ENCODE measurements at places on chromosomes 2 and 18. TPM values are rescaled to one million over a fixed set of nuclear protein-coding genes. Genes with fewer than 3 reads are reported as not detected.

- DNase-seq: peak; percentile 56
- H3K4me1 ChIP-seq: peaks cover 15% of the 10 kb centered on the region
- no peaks in the 10 kb centered on the region for H3K36me3 ChIP-seq
- no peaks in the 10 kb centered on the region for H3K27me3 ChIP-seq
- peak within 1 kb of the TSS; percentile 75 for H3K27ac ChIP-seq
Measured at GRCh38 chr18:48408727-48409590, at the start of gene ZBTB7C. ZBTB7C (minus strand) TSS chr18:48409383.

DNA sequence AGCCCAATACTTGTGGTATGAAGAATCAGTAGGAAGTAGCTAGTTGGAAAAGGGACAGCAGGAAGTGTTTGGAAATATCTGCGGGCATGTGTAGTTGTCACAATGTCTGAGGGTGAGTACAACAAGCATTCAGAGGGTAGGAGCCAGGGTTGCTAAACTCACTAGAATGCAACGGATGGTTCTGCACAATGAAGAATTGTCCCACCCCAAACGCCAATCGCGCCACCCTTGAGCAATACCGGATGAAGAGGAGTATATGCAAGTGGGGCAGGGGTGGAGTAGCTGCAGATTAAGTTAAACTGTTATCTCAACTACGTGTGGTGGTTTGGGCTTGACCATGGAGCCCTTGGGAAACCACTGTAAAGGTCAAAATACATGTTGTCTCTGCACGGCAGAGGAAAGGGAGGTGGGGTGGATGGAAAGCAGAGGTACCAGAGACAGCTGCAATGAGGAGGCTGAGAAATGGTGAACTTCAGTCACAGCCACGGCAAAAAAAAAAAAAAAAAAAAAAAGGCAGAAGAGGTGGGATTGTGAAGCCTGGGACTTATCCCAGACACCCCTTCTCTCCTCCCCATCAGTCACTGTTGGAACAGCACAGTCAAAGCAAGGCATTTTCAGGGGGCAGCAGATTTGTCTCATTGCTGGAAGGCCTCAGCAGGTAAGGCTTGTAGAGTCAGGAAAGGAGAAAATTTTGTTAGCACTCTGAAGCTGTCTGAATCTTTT, 5.2 kb downstream of the CCL20 start:
- H3K4me3 ChIP-seq: no peak overlapping the region
- H3K36me3 ChIP-seq: no peaks in the 10 kb centered on the region
- DNase-seq: peak; percentile 14
- no peak overlapping the region for H3K27ac ChIP-seq

The MC5R gene
- 0.31 TPM for total RNA-seq

The TCF23 gene
- total RNA-seq: 6.7 TPM

GRCh38 chr2:60376252-60376651, 177.2 kb downstream of the BCL11A start:
- H3K27me3 ChIP-seq: no peaks in the 10 kb centered on the region
- H3K27ac ChIP-seq: no peak overlapping the region
- no peak for DNase-seq
- no peak overlapping the region for H3K4me3 ChIP-seq
- H3K36me3 ChIP-seq: no peaks in the 10 kb centered on the region
